ENCODE measurements at places on chromosomes 7 and 10.

GRCh38 chr10:7407368-7408290 is 3.2 kb downstream of the SFMBT2 start:
- DNase-seq: peak; percentile 28

GRCh38 chr10:5862360-5862961 is 27.2 kb downstream of the ANKRD16 start:
- no peak for DNase-seq

DNA sequence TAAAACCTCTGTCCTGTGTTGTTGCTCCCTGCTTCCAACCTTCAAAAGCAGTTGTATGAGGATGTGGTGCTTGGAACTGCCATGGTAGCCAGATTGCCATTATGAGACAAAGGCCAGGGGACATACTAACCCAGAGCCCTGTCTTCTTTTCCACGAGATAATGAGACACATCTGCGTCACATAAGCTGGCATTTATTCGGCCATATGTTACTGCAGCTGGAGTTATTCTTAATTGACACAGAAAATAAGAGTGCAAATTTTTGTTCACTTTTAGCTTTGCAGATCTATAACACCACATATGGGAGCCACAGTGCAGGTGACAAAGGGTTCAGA is 15.5 kb upstream of the PDLIM1 start:
- no peak for DNase-seq

DNA sequence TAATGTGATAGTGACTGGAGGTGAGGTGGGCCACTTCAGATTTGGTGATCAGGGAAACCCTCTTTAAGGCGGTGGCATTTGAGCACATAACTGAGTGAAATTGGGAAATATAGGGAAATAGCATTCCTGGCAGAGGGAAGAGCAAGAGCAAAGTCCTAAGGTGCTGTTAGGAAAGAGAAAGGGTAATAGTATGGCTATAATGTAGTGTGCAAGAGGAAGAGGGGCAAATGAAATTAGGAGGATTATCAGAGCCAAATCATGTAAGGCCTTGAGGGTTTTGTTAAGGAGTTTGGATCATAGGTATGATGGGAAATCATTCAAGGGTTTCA is 27.8 kb upstream of the CYP26C1 start:
- no peak for DNase-seq

DNA sequence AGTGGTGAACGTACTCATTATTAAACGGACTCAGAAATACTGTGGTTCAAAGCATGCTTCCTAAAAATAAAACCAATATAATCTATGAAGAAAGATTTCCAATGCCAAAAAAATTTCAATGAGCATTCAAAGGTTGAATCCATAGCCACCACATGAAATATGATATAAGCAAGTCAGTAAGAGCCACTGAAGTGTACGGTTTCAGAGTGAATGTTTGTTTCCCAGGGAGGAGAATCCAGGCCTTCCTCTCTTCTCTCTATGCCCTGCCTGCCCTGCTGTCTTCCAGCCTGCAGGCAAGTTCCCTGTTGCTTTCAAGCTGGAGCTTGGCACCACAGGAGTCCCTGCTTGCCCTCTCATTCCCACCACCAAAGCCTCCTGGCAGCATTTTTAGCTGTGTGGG is 1171.6 kb upstream of the C7orf33 start:
- no peak for DNase-seq

- no peak for DNase-seq
Observed at GRCh38 chr10:70650104-70650503, 22.2 kb upstream of the ADAMTS14 start.

- DNase-seq: no peak
Observed at GRCh38 chr7:10913457-10913856, 60.2 kb upstream of the PHF14 start.

GRCh38 chr7:117859246-117859812 is 13.9 kb downstream of the CTTNBP2 start:
- no peak for DNase-seq

DNA sequence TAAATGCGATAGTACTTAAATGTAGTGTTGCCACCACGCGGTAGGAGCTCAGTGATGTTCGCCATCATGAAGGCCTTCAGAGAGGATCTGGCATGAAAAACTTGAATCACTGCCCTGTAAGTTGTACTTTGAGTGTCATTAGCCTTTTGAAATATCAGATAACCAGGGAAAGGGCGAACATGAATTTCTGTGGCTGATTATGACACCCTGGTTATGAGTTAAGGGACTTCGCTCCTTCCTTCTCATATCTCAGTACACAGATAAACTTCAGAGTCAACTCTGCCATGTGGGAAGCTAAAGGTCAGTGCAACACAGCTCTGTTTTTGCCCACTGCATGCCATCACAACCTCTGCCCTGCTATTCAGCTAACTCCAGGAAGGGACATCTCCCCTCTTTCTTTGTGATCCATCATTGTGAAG is 8.9 kb upstream of the ACSL5 start:
- DNase-seq: no peak

DNA sequence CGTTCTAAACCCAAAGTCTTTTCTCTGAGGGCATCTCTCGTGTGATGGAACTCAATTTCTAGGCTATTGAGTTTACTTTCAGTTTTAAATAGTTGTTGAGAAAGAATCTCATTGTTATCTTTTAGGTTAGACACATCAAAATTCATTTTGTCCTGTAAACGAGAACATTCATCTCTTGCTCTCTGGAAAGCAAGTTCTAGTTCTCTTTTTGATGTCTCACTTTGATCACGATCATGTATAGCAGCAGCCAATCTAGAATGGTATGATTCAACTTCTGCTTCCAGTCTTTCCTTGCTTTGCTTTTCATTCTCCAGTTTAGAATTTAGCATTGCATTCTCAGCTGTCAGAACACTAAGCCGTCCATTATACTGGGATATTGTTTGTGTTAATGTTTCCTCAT is 65.1 kb downstream of the ANKRD26 start:
- DNase-seq: no peak

DNA sequence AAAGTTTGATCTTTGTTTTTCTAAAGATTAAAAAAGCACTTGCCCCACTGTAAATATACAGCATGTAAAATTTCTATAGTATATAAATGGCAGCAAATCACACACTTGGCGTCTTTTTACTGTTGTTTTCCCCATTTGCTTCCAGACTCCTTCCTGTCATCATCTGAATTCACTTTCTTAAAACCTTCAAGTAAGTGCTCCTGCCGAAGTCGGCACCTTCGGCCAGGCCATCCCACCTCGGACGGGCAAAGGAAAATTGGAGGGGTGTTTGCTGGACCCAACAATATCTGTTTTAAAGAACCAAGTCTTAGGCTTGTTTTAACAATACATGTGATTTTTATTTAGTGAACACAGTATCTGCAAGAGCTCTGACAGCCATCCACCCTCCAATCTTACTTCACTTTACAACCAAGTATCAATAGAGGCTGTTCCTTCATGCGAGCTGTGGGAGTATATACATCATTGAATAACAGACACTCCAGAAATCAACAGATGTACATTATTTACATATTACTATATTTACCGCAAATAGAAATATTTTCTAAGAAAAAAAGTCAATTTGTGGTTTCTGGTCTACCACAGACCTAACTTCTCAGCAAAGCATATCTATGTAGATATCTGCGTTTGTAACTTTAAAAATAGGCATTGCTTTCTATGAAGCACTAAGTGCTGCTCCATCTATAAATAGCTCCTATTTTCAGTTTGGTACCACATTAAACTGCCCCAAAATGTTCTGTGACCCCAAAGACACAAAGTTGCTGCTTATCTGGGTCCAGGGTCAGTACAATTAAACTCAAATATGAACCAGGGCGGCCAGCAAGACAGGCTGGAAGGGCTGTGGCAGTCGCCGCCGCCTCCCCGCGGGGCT is 110.7 kb downstream of the CYTH3 start:
- peak; percentile 29 for DNase-seq

DNA sequence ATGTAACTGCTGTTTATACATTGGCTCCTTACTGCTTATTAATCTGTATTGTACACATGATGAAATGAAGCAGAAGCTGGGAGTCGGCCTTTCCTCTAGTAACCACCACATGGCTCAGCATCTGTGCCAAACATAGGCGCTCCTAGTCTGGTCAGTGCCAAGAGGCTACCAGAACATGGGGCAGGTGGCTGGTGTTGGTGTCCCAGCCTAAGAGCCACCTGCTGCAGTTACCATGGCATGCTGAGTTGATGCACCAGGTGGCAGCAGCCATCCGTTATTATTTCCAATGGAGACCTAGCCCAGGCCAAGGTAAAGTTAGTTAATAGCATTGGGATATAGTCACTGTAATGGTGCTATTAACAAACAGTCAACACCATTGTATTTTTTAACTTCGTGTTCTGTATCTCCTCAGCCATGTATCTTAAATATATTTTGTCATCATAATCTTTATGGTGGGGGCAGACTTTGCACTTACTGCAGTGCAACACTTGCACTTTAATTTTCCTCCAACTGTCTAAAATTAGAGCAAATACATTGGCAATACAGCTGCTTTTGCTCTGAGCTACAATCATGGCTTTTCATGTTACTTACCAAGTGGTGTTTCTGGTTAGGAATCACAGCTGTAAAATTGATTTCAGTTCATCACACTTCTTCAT is 33.1 kb downstream of the HBP1 start:
- DNase-seq: peak; percentile 22

GRCh38 chr7:66549466-66549865 is 79.2 kb upstream of the KCTD7 start:
- DNase-seq: no peak

DNA sequence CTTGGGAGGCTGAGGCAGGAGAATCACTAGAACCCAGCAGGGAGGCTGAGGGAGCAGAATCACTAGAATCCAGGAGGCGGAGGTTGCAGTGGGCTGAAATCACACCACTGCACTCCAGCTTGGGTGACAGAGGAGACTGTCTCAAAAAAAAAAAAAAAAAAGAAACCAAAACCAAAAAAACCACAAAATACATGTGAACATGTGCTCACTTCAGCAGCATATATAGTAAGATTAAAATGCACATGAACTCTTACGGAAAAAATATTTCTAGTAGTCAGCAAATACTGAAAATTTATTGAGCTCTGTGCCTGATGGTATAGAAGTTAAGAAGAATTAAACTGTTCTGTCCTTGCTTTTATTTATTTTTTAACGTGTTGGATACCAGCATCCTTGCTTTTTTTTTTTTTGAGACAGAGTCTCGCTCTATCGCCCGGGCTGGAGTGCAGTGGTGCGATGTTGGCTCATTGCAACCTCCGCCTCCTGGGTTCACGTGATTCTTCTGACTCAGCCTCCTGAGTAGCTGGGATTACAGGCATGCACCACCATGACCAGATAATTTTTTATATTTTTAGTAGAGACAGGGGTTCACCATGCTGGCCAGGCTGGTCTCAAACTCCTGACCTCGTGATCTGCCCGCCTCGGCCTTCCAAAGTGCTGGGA is 9.6 kb upstream of the ZNF487 start:
- no peak for DNase-seq

GRCh38 chr7:152902054-152902453 is 142.5 kb downstream of the ACTR3B start:
- DNase-seq: no peak

DNA sequence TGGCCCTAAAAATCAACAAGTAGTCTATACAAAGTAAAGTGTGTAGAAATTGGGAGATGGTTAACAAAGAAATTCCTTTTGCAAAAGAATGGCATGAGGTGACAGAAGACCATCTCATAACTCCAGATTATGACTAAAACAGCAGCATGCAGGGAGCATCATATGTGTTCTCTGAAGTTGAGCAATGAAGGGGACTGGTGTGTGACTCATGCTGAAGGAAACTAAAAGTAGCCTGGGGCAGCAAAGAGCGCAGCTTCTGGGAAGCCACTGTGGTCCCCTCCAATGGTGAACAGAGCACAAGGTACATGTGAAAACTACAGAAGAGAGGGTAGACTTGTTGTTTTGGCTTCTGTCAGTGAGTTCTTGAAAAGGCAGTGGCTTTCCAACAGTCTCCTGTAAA is 133.4 kb downstream of the MACC1 start:
- peak; percentile 70 for DNase-seq
